ENCODE measurements at places on chromosomes 3 and 15. TPM values are rescaled to one million over a fixed set of nuclear protein-coding genes. Genes with fewer than 3 reads are reported as not detected.

DNA sequence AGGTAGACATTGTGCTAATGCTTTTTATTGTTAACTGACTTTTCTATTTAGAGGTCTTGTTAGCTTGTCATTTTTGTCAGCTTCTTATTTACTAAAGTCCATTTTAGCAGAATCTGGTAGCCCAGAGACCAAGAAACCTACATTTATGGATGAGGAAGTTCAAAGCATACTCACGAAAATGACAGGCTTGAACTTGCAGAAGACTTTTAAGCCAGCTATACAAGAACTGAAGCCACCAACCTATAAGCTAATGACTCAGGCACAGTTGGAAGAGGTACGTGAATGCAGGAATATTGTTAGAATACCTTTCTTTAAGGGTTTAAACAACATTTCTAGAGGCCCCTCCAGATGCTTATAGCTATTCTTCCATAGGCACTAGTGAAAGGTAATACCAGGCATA lies 3.0 kb downstream of the MRPS22 start:
- no peak for DNase-seq

Gene FMN1
- total RNA-seq = 3.8 TPM

GRCh38 chr15:66706225-66706732 lies 4.2 kb downstream of the SMAD6 start:
- no peak for DNase-seq

- DNase-seq = no peak
Measured at GRCh38 chr3:87390353-87390752, 114.0 kb upstream of the POU1F1 start.

DNA sequence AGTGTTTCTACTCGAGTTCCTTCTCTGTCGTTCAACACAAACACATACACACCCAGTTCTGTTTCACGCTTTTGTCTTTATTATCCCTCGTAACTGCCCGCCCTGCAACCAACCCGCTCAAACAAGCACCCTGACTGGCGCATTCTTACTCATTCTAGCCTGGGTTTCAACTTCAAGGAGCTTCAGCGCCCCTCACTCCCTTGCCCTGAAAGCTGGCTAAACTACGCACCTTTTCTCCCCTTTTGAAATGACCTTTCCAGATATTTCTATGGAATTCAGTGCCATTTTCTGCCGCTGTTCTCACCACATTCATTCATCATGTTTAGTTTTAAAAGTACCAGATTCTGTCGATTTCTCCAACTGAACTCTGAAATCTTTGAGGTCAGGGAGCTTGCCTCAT lies 653 bp upstream of the MFSD1 start:
- DNase-seq = no peak

- DNase-seq = no peak
Measured at GRCh38 chr15:97545799-97546198, 414.7 kb upstream of the ARRDC4 start.

DNA sequence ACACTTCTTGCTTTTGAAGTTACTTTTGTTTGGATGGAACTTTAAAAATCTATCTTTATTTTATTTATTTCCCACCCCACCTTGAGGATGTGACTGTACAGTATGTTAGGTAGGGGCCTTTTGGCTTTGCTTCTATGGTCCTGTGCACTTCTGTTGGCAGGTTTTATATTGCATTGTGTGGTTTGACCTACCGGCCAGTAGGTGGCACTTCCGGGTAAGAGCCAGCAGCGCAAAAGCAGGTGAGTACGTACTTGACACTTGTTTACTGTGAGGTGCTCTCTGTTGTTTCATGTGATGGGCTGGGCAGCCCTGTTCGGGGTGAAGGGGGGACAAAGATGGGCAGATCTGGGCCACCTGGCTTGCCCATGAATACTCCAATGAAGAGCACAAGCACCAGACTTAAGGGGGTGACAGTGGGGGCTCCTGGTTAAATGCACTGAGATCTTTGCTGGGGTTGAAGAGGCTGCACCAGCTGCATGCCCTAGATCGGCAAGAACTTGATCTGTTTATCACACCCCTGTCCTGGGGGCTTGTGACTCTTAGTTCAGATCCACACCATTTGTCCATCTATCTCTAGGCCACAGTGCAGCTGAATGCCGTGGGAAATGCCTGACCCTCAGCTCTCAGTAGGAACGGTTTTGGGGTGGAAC lies 131.6 kb downstream of the NLGN1 start:
- DNase-seq = no peak

Gene TGM5
- total RNA-seq = not detected

Gene NOX5
- total RNA-seq = 0.21 TPM

DNA sequence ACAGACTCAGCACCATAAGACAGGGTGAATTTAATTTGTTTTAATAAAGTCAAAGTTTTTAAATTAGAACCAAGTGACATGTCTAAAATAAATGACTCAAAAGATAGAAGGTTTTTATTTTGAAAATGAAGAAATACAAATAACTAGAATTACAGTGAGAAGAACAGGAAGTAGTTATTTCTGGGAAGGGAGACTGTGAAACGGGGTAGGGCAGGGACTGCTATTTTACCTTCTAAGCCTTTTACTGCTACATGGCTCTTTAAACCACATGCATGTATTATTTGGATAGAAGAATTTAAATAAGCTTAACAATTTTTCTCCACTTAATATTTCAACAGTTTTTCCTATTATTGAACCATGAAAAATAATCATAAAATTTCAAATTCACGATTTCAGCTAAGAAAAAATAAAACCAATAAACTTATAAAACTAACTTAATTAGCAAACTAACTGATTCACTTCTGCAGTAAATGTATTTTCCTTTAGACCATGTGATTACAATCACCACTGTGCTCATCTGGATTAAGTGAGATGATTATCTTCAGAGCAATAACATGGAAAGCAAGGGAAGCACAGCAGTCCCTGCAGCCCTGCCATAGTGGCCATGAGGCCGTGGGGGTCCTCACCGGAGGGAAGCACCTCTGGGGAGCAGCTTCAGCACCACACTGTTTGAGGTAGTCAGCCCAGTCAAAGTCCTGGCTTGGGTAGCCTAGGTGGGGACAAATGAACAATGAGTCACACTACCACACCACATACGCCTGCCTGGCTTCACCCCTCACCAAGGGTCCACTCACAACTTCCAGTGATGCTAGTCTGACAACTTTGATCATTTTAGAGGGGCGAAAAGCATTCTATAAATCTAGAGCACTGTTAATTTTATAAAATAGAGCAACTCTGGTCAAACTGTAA lies 28.3 kb upstream of the STIMATE start:
- DNase-seq = no peak

GRCh38 chr3:30370681-30371271 lies 235.6 kb upstream of the TGFBR2 start:
- DNase-seq = no peak
